ENCODE measurements at places on chromosomes 13 and 19. TPM values are rescaled to one million over a fixed set of nuclear protein-coding genes. Genes with fewer than 3 reads are reported as not detected.

DNA sequence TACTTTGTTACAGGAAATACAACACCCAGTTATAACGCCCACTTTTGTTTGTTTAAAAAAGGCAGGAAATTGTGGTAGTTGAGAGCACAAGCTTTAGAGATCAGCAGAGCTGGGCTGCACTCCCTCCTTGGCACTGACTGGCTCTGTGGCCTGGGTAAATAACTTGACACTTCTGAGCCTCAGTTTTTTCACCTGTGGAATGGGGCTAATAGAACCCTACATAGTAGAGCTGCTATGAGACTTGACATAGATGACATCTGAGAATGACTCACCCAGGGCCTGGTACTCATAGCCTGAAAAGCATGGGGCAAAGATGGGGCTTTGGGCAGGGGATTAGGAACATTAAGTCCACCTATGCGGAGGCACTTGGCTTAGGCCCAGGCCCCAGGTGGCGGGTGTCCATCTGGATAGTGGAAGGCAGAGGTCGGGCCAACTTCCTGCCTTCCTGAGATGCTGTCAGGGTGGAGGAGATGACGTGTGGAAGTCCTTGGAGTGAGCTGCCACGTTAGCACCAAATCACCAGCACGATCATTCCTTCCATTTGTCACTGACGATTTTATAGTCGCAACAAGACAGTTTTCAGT is 159.1 kb downstream of the KATNAL1 start:
- DNase-seq, result no peak

DNA sequence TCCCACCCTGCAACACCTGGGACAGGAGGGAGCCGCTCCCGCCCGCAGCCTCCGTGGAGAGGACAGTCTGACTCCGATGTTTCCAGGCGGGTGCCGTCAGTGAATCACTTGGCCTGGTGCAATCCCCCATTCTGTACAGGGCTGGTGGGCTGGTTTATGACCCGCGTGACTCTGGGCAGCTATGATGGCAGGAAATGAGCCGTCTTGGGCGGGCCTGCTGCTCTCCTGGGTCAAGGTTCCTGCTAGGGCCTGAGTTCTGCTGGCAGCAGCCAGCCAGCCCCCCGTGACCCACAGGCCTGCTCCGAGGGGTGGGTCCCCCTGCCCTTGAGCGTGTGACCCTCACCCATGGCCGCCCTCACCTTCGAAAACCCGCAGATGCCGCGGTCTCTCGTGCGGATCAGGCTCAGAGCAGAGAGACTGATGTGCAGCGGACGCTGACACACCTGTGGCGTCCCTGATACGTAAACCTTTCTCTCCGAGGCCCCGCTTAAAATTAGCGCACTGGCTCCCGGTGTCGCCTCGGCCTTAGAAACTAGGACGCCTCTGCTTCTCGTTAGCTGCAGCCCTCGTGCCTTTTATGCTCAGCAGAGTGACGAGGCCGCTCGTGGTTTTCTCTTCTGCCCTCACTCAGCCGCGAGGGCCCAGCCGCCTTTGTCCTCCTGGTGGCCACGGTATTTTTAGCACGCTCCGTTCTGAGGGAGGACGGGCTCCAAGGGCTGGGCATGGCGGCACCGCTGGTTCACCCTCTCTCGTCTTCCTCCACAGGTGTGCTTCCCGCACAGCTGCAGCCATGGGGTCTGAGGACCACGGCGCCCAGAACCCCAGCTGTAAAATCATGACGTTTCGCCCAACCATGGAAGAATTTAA is 63.4 kb downstream of the KDM4B start:
- no peak for DNase-seq

DNA sequence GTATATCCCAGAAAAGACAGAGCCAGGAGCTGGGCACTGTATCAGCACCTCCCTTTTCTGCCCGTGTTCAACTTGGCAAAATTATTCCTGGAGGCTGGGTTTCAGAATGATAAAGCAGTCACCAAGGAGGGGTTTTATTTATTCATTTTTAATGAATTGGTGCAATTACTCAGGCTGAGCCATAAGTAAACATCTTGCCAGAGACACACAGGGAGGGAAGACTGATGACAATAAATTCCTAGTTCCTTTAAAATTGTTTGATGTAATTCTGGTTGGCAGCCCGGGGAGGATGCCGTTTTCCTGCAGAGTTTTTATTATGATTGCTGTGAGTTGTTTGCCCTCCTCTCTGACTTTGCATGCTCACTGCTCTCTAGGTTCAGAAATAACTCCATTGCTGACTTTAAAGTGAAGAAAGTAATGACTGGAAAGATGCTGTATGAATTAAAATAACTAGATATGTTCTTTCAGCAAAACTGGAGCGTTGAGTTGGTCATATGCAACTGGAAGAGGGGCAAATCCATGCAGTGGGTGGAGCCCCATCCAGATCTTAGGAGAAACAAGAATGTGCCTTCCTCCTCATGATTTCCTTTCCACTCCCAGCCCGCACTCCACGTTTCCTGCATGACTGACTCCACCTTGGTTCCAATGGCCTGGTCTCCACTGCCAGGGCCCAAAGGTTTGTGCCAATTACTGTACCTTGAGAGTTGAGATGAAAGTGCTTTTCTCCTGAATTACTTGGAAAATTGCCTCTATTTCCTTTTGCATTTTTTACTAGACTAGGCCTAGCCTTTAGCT is 182.1 kb downstream of the RFC3 start:
- no peak for DNase-seq

- DNase-seq, result no peak
Observed at GRCh38 chr19:32173836-32174235, 171.6 kb upstream of the ZNF507 start.

GRCh38 chr13:43785650-43786471 is 911 bp downstream of the ENOX1 start:
- peak; percentile 61 for DNase-seq

Gene ACP4
- polyA plus RNA-seq, result 0.52 TPM

DNA sequence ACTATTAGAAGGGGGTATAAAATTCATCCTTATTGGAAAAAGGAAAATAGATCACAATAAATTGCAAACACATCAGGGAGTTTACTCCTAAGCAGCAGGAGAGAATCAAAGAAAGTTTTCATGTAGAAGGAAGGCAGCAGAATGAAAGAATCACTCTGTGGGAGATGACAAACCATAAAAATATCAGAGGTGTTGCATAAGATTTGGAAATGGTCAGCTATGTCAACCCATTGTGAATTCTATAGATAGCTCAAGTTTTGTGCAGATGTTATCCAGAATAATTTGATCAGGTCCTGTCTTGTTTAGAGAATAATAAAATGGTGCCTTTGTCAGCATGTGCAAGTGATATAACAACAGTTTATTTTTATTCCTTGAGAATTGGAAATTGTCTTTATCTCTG is 622.4 kb downstream of the DCT start:
- DNase-seq, result no peak

DNA sequence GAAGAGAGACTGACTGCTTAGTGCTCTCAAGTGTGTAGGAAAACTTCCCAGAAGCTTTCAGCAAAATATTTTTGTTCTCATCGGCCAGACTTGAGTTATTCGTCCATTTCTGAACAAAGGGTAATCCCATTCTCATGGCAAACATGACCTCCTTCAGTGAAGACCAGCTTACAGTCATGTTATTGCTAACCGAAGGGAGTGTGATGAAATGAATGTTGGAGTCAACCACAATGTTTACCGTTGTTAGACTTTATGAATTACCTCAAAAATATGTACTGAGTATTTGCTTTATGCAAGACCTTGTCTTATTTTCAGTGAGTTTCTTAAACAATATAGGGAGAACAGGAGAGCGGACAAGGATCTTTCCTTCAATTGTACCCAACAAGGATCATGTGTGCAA is 228.6 kb downstream of the LMO7 start:
- DNase-seq, result no peak

DNA sequence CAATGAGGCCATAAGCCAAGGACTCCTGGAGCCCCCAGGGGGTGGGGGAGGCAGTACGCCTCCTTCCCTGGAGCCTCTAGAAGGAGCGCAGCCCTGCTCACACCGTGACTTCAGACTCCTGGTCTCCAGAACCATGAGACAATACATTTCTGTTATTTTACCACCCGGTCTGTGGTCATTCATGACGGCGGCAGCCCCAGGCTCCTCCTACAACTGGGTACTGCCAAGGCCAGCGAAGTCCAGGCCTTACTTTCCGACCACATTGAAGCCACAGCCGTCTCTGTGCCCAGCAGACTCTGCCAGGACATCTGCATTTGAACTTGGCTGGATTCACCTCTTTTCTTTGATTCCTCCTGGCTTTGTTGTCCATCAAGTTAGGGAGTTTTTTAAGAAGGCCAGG is 10.5 kb downstream of the GNG7 start:
- DNase-seq, result no peak

GRCh38 chr19:10991521-10992081 is 30.8 kb downstream of the SMARCA4 start:
- DNase-seq, result no peak

Gene COL4A1
- 626 TPM for polyA plus RNA-seq

DNA sequence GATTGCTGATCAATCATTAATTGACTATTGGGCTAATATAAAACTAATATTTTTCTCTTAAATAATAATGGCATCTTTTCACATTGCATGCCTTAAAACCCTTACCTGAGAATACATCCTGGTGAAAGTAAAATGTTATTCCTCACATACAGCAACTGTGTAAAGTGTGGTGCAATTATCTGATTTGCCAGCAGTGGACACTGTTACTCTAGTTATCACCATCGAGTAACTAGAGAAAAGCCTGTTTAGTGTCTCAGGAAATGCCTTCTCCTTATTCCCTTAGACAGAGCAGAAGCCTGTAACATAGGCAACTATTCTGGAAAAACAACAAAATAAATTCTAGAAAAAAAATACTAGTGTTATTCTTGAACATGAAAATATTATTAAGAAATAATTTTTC is 459.8 kb downstream of the FGF14 start:
- DNase-seq, result peak; percentile 49

DNA sequence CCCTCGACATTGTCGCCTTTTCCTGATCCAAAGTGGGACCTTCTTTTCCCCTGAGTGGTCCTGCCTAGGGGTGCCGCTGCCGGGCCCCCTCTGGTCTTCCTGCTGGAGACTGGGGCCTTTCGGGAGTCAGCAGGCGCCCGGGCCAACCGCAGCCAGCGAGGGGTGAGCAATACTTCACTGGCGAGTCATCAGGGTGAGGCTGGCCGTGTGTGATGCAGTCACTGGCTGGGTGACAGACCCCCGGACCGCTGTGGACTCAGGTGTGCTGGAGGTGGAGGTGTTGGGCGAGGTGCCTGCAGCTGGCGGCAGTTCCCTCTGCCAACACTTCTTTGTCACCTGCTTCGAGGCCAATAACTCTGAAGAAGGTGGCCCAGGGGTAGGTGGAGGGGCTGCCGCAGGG is 1.5 kb upstream of the CGB5 start:
- no peak for DNase-seq

DNA sequence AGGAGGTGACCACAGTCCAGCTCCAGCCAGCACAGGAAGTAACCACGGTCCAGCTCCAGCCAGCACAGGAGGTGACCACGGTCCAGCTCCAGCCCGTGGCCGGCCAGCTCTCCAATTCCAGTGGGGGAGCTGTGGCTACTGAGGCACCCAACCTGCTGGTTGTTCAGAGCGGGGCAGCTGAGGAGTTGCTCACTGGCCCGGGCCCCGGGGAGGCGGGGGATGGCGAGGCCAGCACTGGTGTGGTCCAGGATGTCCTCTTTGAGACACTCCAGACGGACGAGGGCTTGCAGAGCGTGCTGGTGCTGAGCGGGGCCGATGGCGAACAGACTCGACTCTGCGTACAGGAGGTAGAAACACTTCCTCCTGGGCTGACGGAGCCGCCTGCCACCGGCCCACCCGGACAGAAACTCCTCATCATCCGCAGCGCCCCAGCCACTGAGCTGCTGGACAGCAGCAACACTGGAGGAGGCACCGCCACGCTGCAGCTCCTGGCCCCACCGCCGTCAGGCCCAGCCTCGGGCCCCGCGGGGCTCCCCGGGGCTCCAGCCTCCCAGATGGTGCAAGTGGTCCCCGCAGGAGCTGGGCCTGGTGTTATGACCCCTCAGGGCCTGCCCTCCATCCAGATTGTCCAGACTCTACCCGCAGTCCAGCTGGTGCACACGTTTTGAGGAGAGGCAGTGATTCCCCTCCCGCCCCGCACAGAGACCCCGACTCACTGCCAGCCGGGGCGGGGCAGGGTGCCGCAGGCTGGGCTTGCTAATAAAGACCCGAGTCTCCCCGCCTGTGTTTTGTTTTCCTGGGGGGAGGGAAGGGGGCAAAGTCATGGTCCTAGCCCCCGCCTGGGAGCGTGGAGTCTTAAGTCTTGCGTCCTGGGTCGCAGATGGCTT is 1.0 kb upstream of the NAT14 start:
- DNase-seq, result no peak

DNA sequence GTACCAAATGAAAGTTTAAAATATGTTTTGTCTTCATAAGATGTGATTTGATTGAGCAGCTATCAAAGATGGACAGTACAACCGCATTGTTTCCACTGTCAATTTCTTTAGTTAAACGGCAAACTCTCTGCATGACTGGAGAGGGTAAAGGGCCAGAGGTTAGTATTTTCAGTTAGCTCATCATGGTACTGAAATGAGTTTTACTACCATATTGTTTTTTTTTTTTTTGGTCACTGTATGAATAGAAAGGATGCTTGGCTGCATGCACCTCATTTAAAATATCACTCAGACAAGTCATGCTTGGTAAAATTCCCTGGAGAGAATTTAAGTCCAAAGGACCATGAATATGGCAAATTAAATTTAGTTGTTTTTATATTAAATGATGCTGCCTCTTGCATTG is 942.1 kb upstream of the SPRY2 start:
- DNase-seq, result no peak

DNA sequence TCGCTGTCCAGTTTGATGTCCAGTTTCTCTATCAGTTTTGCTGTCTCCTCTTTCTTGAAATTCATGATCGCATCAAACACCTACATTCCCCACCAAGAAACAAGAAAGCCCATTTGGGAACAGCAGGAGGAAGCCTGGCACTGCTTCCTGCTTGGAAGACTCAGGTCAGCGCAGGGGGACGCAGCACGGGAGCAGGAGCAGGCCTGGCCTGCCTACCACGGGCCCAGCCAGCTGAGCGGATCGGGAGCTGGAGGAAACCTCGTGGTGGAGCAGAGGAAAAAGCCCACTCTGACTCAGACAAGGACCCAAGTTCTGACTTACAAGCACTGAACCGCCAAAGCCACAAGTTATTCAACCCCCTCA is 3.9 kb downstream of the EEF2 start:
- no peak for DNase-seq

Gene FBXO27
- 9.8 TPM for polyA plus RNA-seq

DNA sequence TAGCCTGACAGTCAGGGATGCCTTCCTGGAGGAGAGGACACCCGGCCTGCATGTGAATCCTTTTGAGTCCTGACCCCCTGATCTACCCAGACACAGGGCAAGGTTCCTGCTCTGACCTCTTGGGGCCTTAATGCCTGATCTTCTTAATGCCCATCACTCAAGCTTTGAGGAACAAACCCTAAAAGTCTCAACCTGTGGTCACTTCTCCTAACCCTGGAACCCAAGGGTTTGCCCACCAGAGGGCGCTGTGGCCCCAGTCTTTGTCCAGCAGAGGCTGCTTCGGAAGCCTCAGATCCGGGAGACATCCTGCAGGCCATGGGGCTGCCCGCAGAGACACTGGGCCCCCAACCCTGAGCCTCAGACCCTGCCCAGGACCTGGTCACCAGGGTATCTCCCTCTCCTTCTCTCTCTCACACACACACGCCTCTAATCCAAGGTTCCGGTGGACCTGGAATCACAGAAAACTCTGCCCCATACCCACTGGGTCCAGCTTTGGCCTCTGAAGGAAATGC is 9.8 kb upstream of the DPF1 start:
- no peak for DNase-seq

- no peak for DNase-seq
Observed at GRCh38 chr13:110331362-110331761, 24.3 kb downstream of the COL4A2 start.

Gene CYP2A6
- polyA plus RNA-seq, result 0.10 TPM

GRCh38 chr19:6067975-6068374 is 42.3 kb downstream of the RFX2 start:
- no peak for DNase-seq
